ENCODE measurements at places on chromosomes 1 and 21. TPM values are rescaled to one million over a fixed set of nuclear protein-coding genes. Genes with fewer than 3 reads are reported as not detected.

GRCh38 chr1:223796210-223796609, 49.5 kb downstream of the TP53BP2 start:
- no peak for DNase-seq

Gene CHAF1B
- polyA plus RNA-seq: 5.8 TPM

Gene IL10
- polyA plus RNA-seq: 0.52 TPM

DNA sequence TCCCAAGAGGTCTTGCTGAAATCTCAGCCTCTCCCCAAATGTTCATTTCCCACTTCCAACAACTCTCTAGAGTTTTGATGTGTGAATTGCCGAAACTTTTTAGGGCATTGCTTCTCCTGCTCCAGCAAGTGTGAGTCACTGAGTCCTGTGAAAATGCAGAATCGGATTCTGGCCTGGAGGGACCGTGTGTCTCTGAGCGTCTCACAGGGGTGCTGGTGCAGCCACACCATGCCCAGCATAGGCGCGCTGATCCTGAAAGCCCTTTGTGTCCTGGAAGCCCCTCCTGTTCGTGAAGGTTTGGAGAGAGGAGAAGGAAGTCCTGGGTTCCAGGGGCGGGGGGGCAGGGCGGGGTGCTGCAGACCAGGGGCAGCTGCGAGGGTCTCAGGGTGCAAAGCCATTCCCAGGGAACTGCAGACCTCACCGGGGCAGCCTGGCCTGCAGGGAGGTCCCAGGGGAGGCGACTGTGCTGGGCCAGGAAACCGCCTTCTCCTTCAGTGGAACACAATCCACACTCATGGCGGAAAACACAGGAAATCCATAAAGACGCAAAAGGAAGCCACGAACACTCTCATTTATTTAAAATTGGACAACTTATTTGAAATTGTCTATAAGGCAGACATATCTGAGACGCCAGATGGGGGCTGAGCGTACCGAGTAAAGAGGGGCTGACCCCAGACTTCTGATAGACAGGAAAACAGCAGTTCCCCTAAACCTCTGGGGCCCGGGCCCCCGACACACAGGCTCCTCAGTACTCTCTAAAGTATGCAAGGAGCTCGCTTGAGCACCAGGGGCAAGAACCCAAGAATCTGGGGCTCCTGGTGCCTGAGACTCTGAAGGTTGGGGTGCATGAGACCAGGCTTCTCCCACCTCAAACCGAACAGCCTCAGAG, 43.5 kb upstream of the ADARB1 start:
- no peak for DNase-seq

Gene SPRR5
- not detected for polyA plus RNA-seq

Gene CFHR1
- polyA plus RNA-seq: not detected

DNA sequence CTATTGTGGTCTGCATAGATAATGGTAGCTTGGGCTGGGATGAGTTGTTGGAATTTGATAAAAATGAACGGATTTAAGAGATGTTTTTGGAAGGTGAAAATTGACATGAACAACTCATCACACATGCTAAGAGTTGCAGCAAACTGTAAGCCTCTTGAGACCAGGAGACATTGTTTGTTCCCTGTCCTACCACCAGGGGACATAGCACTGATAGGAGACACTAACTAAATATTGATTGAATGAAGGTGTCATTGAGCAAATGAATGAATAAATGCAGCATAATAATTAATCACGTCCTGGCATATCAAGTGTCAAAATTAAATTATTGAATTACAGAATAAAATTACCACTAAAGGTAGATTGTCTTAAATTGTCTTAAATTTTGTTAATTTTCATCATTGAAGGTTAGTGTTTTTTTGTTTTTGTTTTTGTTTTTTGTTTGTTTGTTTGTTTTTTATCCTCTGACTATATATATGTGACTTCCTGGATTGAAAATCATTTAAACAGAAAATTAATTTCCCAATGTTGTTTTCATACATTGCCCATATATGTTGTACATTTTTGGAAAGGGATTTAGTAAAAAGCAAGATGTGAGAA, 285.3 kb upstream of the C1orf105 start:
- no peak for DNase-seq

DNA sequence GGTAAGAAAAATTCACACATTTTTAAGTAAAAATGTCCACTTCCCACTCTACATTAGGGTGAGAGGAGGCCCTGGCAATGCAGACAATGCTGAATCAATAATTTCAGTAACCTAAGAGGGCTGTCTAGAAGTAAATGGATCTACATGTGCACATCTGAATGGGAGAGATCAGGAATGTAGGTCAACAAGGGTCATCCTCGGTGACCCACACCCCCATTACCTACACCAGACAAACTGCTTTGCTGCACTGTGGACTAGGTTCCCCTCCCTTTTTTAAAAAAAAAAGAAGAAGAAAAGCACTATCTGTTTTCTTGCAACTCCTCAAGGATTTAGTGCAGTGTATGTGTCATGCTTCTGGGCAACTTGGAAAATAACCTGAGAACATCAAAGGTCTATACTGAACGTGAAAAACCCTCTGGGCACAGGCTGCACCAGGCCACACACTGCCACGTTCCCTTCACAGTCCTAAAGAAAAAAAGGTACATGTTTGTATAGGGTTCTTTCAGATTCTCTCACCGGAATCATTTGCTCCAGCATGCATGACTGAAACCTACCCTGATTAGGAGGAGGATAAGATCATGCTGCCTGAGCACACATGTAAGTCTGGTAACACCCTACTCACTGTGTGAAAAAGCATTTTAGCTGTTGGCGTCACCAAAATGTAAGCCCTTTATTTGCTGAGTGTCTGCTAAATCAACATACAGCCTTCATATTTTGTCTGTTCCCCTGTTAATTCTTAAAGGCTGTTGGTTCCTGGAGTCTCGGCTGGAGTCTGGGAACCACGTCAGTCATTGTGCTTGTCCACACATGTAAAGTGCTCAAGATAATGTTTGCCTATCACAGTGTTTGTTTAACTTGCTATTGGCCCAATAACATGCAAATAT, 341.0 kb downstream of the SMYD3 start:
- DNase-seq: no peak

Gene GRHL3
- polyA plus RNA-seq: 11.7 TPM

GRCh38 chr1:67058761-67059160, 4.8 kb upstream of the SLC35D1 start:
- no peak for DNase-seq

- DNase-seq: no peak
Measured at GRCh38 chr1:51898090-51898734, 19.7 kb upstream of the NRDC start.

- DNase-seq: no peak
Measured at GRCh38 chr1:20037877-20038276, 32.1 kb upstream of the PLA2G5 start.

Gene SLAMF6
- polyA plus RNA-seq: 0.21 TPM
